Activated CD4-positive, alpha-beta memory T cell treated with anti-CD3 and anti-CD28 coated beads for 36 hours (primary cell): ENCODE measurements at places on chromosomes 2 and 18. TPM values are rescaled to one million over a fixed set of nuclear protein-coding genes. Genes with fewer than 3 reads are reported as not detected.

- DNase-seq: no peak
Measured at GRCh38 chr2:71880846-71881610, 266.6 kb downstream of the CYP26B1 start.

DNA sequence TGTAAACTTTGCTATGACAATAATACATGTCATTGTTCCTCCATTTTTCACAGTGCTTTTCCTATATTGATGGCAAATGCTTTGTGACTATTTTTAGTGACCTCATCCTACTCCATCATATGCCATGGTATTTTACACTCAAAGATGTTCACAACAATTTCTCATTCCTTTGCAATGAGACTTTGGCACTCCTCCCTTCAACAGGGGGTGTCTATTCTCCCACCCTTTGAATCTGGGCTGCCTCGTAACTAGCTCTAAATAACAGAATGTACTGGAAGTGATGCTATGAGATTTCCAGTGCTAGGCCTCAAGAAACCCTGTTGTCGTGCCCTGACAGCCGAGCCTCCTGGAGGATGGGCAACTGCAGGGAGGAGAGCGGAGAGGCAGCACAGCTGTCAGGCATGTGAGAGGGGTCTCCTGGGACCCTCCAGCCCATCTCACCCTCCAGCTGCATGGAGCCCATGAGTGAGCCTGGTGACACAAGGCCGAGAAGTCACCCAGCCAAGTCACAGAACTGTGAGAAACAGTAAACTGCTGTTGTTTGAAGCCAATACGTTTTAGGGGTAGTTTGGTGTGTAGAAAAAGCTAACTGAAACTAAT lies 103.1 kb upstream of the APCDD1 start:
- no peak for DNase-seq

The PMAIP1 gene
- 97.6 TPM for total RNA-seq

- no peak for DNase-seq
Measured at GRCh38 chr2:173395567-173396351, 41.1 kb downstream of the CDCA7 start.

The PDE1A gene
- not detected for total RNA-seq

DNA sequence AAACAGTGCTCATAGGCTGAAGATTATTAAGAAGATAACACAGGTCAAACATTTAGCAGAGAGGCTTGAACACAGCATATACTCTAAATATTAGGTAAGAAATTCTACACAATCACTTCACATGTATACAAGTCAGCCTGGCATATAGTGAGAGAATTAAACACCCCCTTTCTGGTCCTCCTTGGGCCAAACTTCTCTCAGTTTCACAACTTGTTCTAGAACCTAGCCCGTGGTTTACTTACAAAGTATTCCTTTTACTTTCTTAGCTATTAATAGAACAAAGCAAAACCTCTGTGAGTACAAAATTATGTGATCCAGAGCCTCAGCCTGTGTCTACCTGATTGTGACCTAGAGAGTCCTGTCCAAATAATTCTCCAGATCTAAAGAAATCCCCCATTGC lies 562.8 kb downstream of the TNS1 start:
- DNase-seq: no peak

DNA sequence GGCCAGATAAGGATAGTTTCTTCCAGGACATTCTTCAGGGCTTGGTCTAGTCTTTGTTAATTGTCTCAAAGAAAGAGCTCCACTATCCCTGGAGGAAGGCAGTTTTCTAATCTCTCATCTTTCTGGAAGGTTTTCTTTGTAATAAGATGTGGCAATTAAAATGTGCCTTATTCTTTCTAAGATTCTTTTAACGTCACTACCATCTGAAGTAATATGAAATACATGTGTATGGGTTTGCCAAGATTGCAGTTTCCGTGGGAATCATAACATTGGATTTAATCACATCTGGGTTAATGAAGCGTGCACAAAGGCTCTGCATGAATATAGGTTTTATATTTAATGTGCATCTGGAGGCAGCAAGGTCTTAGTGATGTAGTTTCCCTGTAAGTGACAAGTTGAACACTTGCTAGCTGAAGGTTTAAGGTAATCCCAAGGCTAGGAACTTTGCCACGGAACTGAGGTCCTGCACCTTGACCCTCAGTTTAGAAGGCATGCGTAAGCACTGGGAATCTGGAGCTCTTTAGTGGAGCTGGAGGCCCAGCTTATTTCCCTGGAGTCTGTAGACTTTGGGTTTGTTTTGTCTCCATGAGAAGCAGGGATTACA lies 25.7 kb downstream of the DIS3L2 start:
- no peak for DNase-seq
